Stimulated activated CD8-positive, alpha-beta memory T cell treated with anti-CD3 and anti-CD28 coated beads, Interleukin-2, amount 100 ng/mL, for 1 hour (primary cell): ENCODE measurements at places on chromosomes 5 and 9.

DNA sequence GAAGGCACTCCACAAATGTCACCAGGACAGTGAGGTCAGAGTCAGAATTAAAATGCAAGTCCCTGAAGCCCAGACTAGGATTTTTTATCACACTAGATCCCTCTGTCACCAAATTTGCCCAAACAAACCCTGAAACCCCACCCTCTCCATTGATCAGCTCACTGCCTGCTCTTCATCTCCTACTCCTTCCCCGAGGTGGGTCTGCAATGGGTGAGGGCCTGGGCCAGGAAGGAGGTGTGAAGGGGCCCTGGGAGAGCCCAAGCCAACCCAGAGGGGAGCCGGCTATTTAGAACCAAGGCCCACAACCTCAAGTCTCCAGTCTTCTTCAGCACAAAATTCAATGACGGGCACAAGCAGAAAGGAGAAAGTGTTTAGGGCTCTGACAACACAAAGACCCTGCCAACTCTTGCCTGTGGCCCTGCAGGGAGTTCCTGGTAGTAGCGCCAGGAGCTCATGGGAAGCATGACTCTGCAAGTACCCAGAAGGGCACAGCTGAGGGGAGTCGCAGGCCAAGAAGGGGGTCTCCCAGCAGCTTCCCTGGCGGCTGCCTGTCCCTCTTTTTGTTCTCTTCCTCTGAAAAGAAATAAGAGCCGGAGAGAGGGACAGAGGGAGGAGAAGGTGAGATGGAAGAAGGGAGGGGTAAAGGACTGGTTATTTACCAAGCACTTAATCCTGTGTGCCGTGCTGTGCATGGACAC, 5.5 kb downstream of the FOXI1 start:
- no peak for DNase-seq

- no peak for DNase-seq
Observed at GRCh38 chr9:113540466-113540865, 76.9 kb downstream of the RGS3 start.

DNA sequence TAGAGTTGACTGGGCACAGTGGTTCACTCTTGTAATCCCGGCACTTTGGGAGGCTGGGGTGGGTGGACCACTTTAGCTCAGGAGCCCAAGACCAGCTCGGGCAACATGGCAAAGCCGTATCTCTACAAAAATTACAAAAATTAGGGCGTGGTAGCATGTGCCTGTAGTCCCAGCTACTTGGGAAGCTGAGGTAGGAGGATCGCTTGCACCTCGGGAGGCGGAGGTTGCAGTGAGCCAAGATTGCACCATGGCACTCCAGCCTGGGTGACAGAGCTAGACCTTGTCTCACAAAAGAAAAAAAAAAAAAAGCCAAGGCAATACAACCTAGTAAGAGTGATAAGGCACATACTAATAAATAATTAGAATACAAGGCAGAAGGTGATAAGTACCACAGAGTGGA, 15.8 kb downstream of the NLN start:
- DNase-seq = no peak

DNA sequence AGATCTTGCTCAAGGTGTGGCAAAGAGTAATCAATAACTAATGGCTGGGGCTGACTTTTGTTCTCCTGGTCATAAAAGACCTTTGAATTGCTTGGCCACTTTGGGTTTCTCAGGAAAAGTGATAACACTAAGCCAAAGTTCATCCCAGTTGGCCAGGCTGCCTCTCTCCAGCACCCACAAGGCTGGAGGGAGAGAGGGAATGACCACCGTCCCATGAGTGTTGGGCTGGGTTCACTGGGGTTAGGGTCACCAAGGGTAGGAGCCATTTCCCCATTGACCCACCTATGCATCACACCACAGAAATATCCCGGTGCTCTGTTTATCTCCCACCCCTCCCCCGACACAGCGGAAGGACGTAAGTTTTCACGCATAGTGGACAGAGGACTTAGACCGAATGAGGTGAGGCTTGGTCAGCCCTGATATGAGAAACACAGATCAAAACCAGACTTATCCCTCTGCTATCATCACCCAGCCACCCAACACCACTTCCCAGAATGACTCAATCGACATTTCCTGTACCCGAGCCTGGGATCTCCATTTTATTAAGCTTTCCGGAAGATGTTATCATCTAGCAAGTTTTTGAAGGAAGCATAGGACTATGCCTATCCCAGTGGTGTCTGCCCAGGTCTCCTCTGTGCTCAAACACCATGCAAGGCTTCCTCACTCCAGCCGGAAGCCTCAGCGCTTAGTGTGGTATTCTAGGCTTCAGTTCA, 27.0 kb upstream of the PPARGC1B start:
- no peak for DNase-seq

DNA sequence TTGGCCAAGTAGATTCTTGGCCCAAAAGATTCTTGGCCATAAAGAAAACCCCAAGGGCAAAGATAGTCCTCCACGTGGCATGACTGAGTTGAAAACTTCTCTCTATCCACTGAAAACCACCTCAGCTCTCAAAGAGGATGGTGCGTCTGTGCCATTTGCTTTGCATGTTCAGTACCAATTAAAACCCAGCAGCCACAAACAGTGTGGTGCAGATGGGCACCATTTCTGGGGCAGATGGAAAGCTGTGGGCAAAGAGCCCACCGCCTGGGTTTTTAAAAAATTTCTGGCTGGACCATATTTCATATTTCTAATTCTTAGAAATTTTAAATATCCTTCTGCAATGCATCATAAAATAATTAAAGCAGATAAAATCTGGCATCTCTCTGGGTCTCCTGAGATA, 84.5 kb upstream of the PUM3 start:
- no peak for DNase-seq

DNA sequence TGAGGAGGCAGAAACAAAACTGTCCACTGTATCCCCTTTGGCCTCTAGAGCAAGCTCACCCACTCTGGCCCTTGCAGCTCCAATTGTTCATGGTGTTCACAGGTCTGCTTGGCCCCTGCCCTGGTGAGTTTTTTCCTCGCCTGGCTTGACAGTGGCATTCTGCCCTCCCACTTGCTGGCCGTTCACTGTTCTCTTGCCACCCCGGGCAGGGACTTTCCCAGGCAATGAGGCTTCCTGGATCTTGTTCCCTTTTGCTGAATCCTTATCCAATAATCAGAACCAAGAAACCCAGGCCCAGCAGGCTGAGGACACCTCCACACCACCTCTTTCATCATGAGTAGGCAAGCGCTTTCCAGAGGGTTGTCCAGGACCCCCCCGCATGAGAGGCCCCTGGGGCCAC, 31.2 kb downstream of the ZNF618 start:
- DNase-seq = no peak

DNA sequence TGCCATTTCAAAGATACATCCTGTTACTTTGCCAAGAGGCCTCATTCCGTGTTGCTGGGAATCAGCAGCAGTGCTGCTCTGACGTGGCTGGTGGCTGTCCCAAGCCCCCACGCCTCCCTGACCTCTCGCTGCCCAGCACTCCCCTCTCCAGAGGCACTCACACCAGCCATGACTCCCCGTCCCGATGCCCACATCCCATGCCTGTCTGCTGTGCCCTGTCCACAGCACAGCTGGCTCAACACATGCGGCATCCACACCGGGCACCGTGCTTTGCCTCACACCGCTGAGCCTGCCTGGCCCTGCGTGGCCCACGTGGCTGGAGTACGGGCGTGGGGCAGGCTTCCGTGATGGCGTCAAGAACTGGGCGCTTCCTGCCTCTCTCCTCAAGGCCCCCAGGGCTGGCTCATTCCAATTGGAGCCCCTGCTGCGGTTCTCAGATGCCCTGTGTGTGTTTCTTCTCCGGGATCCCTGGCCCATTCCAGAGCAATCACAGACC, 7.8 kb upstream of the LCN1 start:
- DNase-seq = no peak
